ENCODE measurements at places on chromosomes 6 and 20.

GRCh38 chr6:17785094-17785787 is 78.5 kb upstream of the NUP153 start:
- no peak for DNase-seq

GRCh38 chr6:28161410-28162079 is 19.9 kb downstream of the ZKSCAN8 start:
- DNase-seq = peak; percentile 73

- DNase-seq = no peak
Observed at GRCh38 chr6:170405311-170405975, 98.9 kb downstream of the FAM120B start.

- no peak for DNase-seq
Observed at GRCh38 chr6:111070105-111071005, 16.9 kb upstream of the SLC16A10 start.

GRCh38 chr6:139013185-139013800 is 15.3 kb upstream of the ABRACL start:
- DNase-seq = no peak

DNA sequence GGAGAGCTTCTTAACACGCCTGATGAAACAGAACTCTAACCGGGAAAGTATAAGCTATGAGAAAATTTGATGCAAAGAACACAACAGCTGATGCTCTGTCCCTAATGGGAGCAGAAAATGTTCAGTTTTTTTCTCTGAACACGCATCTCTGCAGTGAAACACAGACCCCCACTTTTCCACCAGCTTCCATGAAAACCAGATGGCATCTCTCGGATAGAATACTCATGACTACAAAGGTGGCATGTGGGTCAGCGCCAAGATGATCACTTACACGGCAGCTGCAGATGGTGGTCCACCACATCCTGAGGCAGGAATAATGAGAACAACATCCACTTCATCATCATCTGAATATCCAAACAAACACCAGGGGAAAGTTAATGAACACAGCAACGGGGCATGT is 85.2 kb upstream of the CNR1 start:
- no peak for DNase-seq

- no peak for DNase-seq
Observed at GRCh38 chr20:35238735-35239134, 12.2 kb downstream of the MMP24 start.

- no peak for DNase-seq
Observed at GRCh38 chr6:15829156-15829555, 166.3 kb upstream of the DTNBP1 start.

DNA sequence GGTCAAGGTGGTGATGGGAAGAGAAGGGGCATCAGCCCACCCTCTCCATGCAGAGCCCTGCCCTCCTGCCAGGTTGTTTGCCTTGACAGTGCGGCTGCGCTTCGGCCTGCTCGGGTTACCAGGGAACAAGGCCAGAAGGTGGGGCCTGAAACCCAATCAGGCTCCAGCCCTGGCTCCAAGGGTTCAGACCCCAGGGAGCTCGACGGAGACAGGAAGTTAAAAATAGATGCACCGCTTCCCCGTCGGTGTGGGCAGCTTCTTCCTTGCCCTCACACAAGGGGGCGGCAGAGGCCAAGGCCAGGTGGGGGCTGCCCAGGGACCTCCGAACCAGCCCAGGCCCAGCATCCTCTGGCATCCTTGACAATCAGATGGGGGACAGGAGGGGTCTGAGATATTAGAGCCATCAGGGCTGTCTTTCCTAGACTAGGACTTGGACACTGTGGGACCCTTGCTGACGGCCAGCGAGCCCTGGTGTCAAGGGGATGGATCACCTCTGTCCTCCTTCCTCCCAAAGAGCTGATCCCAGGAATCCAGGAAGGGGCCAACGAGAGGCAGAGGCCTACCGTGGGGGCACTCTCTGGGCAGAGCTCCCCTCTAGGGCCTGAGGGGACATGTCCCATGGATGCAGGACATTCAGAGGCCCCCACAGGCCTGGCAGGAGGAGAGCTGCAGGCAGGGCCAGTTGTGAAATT is 65.2 kb downstream of the RIPOR3 start:
- DNase-seq = no peak

DNA sequence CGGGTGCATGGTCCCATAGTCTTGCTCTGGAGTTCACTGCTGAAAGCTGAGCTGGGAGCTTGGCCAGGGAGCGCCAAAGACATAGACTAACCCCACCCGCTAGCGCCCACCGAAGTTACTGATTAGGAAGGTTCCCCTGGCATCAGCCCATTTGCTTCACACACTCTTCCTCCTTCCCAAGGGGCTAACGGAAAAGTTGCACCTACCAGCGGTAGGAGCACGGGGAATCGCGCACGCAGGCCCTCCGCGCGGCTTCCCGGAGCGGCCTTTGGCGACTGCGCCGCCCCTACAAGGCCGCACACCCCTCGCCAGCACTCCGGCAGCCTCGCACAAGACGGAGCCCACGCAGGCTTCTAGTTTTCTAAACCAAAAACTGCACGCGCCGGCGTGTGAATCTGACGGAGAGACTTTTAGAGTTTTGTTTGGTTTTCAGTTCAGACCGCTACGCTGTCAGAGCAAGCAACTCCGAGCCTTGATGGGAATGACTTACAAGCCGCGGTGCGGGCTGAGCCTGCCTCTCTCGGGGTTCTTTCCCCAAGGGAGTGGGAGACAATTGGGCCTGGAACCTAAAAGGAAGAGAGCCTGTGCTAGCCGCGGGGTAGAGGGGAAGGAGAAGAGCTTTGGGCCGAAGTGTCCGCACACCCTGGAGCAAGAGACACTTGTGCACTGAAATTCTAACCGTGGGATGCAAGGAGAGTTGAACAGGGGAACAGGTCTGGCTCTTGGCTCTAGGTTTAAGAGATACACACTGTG is 891 bp upstream of the POU3F2 start:
- no peak for DNase-seq

- peak; percentile 39 for DNase-seq
Observed at GRCh38 chr6:3162565-3163247, 5.4 kb upstream of the TUBB2A start.

DNA sequence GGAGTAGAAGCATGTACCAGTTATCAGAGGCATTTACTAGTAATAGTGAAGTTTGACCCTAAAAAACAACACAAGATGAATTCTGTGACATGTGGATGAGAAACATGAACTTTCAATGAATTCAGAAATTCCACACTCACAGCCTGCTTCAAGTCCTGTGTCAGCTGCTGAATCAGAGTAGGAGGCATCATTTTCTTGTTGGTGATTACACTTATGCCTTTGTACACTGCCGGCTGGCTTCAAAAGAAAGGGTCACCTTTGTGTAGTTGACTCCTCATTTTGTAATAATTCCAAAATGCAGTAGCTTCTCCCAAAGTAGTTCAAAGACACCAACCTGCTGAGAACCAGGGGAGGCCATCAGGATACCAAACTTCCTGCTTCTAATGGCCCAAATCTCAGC is 165.5 kb downstream of the BACH2 start:
- DNase-seq = no peak

GRCh38 chr6:13916230-13916944 is 8.4 kb upstream of the RNF182 start:
- DNase-seq = no peak

- DNase-seq = no peak
Observed at GRCh38 chr20:33688938-33689424, 2.8 kb upstream of the E2F1 start.

GRCh38 chr6:146402476-146402875 is 141.2 kb upstream of the RAB32 start:
- DNase-seq = no peak

- no peak for DNase-seq
Observed at GRCh38 chr6:124962639-124963415, 590 bp downstream of the RNF217 start.

DNA sequence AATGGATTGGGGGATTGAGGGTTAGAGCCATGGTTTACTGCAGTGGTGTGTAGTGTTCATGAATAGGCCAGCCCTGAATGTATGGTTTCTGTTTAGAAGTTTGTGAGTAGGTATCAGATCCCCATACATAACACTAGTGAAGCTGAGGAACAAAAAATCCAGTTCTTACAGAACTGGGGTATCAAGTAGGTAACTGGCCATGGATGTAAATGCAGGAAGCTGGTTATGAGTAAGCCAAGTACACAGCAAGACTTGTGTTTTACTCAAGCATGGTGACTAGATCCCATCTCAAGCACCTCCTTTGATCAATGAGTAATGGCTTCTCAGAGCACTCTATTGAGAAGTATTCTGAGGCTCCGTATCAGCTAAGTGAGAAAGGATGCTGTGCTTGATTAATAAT is 613.7 kb upstream of the FLRT3 start:
- DNase-seq = no peak

GRCh38 chr6:87396595-87397392 is 11.0 kb upstream of the CFAP206 start:
- no peak for DNase-seq

GRCh38 chr6:126054258-126054702 is 67.9 kb downstream of the TRMT11 start:
- DNase-seq = no peak

DNA sequence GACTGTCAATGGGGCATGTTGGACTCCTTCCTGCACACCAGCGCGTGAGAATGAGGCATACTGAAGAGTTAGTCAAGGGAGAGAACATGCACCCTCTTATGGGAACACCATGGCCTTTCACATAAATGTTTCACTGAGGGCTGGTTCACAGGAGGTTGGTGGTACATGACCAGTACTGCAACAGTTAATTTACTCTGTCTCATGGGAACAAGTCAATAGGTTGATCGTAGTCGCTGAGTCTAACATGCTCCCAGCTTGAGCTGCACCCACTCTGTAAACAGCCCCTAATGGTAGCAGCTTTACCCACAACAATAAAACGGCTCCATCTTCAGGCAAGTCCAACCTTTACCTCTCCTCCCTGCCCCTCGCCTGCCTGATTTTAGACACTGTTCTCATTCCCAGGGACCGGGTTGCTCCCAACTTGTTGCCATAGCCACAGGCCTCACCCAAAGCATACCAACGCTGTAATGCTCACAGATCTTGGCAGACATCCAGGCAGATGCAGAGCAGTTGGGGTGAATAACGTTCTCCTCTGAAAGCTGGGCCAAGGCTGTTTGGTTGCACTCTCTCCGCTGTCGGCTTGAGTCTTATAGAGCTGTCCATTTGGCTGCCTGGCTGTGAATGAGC is 111.3 kb downstream of the LY86 start:
- no peak for DNase-seq

- DNase-seq = no peak
Observed at GRCh38 chr6:21198032-21198640, 395.4 kb upstream of the SOX4 start.

DNA sequence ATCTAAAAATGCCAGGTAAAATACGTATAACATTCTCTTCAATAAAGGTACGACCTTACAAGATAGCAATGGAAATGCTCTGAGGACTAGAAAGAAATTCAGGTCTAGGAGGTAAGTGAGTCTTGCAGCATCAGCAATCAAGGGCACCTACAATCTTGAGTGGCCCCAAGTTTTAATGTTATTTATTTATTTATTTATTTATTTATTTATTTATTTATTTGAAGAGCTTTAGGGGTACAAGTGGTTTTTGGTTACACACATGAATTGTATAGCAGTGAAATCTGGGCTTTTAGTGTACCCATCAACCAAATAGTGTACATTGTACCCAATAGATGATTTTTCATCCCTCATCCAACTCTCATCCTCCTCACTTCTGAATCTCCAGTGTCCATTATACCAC is 574.0 kb upstream of the POU3F2 start:
- DNase-seq = no peak

DNA sequence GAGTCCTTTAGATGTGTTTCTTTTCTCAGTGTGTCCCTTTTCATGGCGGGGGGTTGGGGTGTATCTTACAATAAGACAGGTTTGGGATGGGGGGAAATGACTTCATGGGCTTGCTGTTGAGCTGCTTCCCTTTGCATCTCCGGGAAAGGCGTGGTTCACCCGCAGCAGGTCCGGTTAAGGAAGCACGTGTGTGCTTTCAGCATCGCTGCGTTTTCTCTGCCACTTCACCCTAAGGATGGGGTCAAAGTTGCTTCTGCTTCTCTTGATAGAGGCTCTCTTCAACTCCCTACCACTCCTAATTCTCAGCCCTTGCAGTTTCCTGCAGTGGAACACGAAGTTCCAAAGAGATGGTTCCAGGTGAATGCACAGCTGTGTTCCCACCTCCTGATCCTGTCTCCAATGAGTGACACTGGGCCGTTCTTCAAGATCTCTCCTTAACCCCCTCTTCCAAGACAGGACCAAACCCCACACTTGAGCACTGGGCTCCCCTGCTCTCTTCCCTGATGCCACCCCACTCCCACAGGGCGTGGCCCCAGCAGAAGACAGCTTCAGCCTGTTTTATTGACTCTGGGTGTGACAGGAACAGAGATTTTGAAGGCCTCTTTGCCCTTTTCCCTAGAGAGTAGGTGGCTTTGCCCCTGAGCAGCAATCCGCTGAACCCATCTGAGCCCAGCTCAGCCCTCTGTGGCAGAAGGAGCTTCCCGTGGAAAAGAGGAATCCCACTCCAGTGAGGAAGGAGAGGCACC is 85.2 kb downstream of the PLEKHG1 start:
- DNase-seq = no peak

- DNase-seq = no peak
Observed at GRCh38 chr6:12582421-12583110, 134.0 kb upstream of the PHACTR1 start.

GRCh38 chr6:27133281-27134227 is 113.9 kb upstream of the PRSS16 start:
- DNase-seq = peak; percentile 57

DNA sequence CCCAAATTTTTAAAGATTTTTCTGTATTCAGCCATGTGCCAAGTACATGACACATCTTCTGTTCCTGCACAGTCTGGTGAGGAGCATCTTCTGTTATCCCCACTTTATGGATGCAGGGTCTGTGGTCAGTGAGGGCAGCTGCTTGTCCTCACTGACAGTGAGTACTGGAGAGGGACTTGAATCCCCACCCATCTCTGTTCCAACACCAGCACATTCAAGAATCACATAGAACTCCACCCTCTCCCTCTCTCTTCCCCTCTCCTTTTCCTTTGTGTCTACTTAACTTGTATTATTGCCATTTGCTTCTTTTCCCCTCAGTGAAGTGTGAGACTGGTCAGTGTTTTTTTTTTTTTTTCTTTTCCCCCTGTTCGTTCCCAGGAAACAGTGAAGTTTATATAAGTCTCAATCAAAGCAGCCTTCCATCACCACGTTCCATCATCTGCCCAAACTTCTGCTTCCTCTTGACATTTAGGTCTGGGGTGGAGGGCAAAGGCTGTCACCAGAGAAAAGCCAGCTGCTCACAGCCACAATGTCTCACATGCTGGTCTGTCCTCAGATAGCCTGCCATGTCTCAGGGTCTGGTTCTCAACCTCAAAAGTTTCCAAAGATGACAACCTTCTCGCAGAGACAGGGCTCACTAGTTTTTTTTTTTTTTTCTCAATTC is 110.0 kb upstream of the SSTR4 start:
- DNase-seq = no peak

- no peak for DNase-seq
Observed at GRCh38 chr20:61759286-61760065, 306.2 kb downstream of the TAF4 start.

GRCh38 chr20:17680836-17681725 is 961 bp downstream of the RRBP1 start:
- peak; percentile 74 for DNase-seq

Measured in activated T-cell treated with anti-CD3 and anti-CD28 coated beads for 1 hour (primary cell).